Cortex of kidney (tissue), 1 donor: ENCODE measurements at places on chromosomes 6 and 20.

GRCh38 chr6:44554861-44555260, 167.4 kb downstream of the CDC5L start:
- no peak for DNase-seq

DNA sequence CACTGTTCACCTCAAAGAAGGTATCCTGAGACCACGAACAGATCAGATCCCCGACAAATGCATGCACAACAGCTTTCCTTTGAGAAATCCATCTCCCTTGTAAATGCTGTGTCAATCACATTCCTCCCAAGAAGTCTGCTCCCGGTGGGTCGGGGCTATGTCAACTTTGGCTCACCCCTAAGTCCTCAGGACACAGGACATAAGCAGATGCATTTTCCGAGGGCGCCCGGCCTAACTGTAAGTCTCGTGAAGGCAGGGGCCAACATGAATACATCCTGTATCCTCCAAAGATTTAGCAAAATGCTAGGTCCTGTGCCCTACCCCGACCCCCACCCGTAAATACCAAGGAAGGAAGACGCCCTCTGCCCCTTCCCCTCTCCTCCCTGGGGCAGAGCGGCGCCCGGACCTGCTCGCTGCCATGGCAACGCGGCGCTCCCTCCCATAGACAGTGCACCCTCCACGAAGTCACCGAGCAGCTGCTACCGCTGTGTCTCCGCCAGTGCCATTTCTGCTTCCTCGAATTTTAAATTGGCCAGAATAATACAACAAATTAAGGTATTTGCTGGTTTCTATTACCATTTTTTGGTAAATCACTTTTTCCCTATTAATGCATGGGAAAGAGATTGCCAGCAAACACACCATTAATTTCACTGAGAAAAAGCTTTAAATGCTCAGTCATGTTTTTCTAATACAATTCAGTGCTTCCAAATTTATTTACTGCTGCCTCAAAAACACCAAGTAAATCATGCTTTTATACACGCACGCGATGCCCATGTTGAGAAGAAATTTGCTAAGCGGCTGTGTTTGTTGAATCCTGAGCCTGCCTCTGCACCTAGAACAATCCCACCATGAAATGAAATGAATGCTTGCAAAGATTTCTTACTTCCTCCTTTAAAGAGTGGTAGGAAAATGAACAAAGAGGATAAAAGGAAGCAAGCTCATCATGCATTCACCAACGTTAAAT, 100.6 kb downstream of the PCSK2 start:
- DNase-seq = no peak

GRCh38 chr20:44187054-44187771, at the start of gene JPH2:
Gene JPH2, minus strand, starts transcription at chr20:44187188. Its CDS starts 483 bp downstream, at chr20:44186705.
- DNase-seq = no peak

- no peak for DNase-seq
Measured at GRCh38 chr6:133309579-133309978, 68.4 kb downstream of the EYA4 start.

GRCh38 chr6:117718895-117719294, 43.6 kb downstream of the NUS1 start:
- DNase-seq = no peak

DNA sequence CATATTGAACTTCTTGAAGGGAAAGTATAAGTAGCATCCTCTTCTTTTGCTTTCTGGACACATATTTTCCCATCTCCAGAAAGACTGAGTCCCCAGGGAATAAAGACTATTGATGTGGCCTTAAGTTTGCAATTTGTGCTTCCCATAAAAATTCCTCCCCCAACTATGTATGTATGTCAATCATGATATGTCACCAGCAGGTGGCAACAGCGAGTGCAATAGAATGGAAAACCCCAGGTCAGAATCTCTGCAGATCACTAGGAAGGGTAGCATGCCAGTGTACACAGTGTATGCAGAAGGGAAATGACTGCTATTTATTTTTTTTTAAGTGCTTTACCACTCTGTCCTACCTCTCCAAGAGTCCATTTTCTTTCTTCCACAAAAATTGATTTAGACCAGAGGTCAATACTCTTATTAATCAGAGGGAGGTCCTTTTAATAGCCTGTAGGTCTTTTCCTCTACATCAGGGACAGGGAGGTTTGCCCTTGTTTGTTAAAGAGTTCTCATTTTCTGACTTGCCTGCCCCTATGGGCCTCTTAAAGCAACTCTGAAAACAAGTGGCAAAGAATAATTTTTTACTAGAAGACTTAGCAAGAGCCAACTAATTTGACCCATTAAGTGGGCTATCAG, 61.4 kb downstream of the BMP2 start:
- no peak for DNase-seq

DNA sequence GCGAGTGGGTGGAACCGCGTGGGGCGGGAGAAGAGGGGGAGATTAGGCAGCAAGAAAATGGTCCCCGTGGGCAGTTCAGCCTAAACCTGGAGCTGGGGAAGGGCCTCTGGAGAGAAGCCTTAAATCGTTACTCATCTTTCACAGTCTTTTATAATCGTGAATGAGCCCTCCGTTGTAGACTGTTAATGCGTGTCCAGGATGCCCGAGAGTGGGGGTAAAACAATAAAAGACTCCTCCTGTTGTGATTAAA, 11.0 kb upstream of the ELOVL5 start:
- no peak for DNase-seq
